Glutamatergic neuron (in vitro differentiated cells): ENCODE measurements at places on chromosomes 2 and 18.

- DNase-seq, result no peak
Observed at GRCh38 chr2:9268301-9269080, 61.9 kb downstream of the ASAP2 start.

DNA sequence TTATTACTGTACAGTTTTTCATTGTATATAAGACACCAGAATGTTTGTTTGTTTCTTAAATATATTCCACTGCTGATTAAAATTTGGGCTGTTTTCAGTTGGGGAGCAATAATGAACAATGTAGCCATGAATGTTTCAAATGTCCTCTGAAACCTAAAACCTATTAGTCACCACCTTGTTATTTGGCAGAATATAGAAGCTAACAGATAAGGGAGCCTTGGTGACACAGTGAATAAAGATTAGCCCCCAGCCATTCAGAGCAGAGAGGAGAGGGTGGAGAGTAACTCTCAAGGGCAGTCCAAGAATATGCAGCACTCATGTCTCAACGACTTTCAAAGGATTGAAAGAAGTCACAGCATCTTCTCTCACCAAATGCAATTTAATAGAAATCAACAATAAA is 43.1 kb upstream of the ATP8B1 start:
- no peak for DNase-seq

GRCh38 chr2:26649322-26649721 is 8.2 kb upstream of the CIB4 start:
- no peak for DNase-seq

DNA sequence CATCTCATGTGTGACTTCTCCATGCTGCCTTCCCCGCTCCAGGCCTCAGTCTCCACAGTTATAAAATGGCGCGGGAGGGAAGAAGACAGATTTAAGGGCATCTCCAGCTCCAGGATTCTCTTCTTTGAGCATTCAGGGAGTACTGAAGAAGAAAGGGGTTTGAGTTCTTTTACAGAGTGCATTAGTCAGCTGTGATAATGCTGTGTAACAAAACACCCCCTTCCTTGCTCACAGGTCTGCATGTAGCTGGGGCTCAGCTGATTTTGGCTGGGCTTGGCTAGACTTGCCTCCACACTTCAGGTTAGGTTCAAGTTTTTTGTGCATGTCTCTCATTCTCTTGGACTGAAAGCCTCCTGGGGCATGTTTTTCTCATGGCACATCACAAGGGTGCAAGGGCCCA is 8.0 kb upstream of the SLC66A3 start:
- no peak for DNase-seq

DNA sequence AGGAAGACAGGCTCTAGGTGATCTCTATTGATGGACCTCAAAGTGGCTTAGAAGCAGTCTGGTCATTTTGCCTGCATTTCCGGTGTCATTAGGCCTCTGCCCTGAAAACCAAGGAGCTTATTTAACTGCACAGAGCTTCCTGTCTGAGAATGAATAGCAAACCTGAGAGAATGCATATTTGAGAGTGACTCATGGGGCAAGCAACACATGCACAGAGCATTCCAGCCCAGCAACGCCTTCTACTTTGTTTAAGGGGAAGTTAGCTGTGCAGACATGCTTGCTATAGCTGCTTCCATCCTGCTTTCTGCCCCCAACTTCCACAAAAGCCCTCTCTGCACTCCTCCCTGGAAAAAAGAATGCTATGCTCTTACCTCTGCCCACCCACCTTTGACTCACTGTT is 232.8 kb downstream of the GRB14 start:
- no peak for DNase-seq
